Astrocyte of the hippocampus (primary cell): ENCODE measurements at places on chromosomes 7 and 10.

- DNase-seq, result no peak
These were observed 309.4 kb upstream of the ZNF32 start for GRCh38 chr10:43958071-43958432.

DNA sequence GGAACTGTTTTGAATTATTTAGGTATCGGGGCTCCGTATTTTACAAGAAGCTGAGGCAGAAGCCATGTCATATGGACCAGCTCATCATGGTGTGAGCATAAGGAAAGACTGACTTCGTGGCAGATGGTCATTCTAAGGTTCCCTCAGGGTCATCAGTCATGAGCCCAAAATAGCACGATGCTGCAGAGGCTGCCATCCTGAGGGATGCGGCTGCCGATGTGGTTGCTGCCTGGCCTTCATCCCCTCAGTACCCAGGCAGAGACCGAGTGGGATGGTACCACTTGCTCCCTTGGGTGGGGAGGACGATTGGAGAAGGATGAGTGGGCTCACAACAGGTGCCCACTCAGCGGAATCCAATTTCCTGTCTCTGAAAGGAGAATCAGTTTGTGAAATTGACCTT lies 490.3 kb downstream of the SDK1 start:
- no peak for DNase-seq

DNA sequence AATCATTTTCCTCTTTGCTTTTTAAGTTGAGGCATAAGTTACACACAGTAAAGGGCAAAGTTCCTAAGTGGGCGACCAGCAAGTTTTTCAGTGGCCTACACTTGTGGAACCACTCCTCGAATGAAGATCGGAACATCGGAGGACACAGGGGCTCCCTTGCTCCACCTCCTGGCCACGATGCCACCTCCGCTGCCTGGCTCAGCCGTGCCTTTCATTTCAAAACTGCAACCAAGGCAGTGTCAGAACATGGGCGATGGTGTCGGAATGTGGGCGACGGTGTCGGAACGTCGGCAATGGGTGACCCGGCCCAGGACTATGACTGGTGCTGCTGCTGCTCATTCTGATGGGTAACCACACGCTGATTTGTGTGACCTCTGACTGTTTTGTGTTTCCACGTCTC lies 9.6 kb upstream of the VIPR2 start:
- no peak for DNase-seq

GRCh38 chr10:101843032-101844021 lies at the start of gene KCNIP2:
Gene KCNIP2, minus strand, starts transcription at chr10:101843800. Its CDS starts 232 bp downstream, at chr10:101843568.
- peak; percentile 45 for DNase-seq

- DNase-seq, result peak; percentile 54
These were observed 95.7 kb downstream of the DNAJB6 start for GRCh38 chr7:157432541-157432956.

DNA sequence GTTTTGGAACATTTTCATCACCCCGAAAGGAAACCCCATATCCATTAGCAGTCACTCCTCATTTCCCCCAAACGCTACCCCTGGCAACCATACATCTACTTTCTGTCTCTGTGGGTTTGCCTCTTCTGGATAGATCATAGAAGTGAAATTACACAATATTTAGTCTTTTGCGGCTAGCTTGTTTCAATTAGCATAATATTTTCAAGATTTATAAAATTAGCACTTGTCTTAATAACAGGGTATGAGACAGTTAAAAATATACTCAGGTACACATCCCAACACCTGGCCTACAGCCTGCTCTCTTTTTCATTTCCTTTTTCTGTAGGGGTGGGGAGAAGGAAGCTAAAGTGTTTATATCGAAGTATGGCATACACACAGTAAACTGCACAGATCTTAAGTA lies 81.4 kb upstream of the LRGUK start:
- no peak for DNase-seq

GRCh38 chr10:74058071-74058470 lies 60.2 kb downstream of the VCL start:
- no peak for DNase-seq

DNA sequence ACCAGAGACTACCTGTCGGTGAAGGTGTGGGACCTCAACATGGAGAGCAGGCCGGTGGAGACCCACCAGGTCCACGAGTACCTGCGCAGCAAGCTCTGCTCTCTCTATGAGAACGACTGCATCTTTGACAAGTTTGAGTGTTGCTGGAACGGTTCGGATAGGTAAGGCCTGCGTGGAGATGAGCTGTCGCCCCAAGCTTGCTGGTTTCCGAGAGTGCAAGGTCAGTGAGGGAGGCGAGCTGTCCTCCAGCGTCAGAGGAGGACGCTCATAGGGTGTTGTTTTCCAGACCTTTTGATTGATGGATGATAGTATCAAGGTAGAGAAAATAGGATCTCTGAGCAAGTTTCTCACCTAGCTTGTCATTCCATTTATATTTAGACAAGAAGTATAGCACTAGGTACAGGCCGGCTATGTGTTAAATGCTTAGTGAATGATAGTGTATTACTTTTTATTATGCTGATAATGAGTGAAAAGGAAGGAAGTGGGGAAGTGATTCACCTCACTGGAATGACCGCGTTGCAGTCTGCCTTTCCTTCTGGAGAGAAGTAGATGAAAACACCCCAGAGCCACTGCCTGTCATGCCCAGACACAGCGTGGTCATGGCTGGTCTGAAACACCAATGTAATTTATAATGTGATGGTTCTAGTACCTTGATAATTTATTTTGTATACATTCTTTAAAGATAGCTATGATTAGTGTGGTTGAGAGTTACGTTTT lies 33.9 kb downstream of the BNIP3 start:
- peak; percentile 82 for DNase-seq

DNA sequence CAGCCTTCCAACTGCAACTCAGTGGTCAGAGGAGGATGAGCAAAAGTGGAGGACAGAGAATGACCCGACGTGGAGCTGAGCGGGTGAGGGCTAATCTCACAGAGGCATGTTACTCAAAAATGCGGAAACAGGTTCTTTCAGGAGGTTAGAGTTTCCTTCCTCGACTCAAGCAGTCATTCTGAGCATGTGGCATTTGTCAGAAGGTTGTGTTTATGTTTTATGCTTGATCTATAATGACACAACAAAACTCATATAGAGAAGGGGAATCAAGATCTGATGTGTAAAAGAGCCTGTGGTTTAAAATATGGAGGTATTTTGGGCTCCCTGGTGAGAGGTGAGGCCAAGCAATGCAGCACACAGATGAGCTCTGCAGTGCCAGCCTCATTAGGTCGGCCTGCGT lies 311.4 kb downstream of the ADARB2 start:
- no peak for DNase-seq

GRCh38 chr10:86311906-86312305 lies 54.7 kb downstream of the GRID1 start:
- no peak for DNase-seq

GRCh38 chr7:94472608-94473007 lies 37.0 kb upstream of the CASD1 start:
- DNase-seq, result no peak

DNA sequence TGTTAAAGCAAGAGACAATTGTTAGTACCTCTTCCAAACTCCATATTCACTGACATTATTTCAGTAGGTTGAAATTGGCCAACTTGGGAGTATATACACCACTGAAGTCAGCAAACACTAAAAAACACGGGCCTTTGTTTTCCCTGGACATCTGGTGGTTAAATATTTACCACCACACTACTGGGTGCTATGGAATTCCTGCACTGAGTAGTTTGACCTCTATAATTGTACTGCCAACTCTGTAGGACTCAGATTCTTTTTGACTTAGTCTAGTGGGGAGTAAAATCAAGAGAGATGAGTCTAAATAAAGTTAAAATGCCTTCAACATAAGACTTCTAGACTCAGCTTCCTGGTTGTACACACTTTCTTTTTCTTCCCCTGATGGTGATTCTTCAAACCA lies 41.3 kb upstream of the TES start:
- peak; percentile 45 for DNase-seq

DNA sequence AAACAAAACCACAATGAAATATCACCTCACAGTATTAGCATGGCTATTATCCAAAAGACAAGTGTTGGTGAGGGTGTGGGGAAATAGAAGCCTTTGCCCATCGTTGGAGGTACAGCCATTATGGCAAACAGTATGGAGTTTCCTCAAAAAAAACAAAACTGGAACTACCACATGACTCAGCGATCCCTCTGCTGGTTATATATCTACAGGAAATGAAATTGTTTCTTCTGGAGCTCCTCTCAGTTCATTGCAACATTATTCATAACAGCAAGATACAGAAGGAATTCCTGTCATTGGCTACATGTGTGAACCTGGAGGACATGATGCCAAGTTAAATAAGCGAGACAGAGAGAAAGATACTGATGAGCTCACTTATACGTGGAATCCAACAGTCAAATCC lies 2.4 kb upstream of the UBE3C start:
- DNase-seq, result peak; percentile 21

- no peak for DNase-seq
These were observed 54.0 kb downstream of the GSDME start for GRCh38 chr7:24703296-24703695.

- no peak for DNase-seq
These were observed 12.4 kb downstream of the PRKG1 start for GRCh38 chr10:51086710-51087109.

GRCh38 chr7:3760651-3761050 lies 459.6 kb downstream of the SDK1 start:
- no peak for DNase-seq

DNA sequence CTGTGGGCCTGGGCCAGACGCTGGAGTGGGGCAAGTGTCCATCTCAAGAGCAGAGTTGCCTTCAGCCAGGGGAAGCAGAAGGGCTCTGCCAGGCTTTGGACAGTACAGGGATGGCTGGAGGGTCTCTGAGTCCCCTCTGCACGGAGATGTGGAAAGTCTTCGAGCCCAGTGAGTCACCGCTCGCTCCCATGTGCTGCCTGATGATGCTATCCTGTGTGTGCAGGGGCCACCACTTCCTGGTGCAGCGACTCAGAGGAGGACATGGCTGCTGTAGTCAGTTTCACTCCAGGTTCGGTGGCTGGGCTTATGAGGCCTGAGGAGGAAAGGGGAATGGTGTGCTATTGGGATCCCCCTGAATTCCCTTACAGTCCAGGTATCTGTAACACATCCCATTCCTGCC lies 6.0 kb downstream of the ADCYAP1R1 start:
- no peak for DNase-seq

DNA sequence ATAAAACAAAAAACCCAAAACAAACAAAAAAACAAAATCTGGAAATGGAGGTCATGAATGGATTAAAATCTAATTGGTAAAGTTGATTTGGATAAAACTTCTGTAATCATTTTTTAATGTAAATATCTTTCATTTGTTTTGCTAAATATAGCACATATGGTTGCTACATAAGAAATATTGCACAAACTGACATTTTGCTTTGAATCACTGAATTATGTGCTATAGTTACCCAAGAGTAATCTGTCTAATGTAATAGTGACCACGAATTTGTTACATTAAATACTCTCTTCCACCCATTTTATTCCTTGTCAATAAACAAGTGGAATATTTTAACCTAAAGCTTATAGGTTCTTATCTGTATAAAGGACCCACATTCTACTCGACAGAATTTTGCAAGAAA lies 6.2 kb downstream of the CFAP58 start:
- no peak for DNase-seq

DNA sequence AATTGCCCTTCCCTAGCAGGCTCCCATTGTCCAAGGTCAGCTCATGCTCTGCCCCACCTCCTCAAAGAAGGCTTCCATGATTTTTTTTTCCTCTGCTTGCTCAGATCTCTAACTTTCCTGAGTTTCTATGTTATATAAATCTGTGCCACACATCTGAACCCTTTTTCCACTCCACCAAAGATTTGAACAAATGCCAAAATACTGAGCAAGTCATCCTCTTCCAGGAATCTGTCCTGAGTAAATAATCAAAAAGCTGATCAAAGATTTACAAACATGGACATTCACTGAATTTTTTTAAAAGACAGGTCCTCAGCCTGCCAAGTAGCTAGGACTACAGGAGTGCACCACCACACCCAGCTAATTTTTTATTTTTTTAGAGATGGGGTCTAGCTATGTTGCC lies 102.8 kb upstream of the ARID5B start:
- no peak for DNase-seq

GRCh38 chr7:45236666-45237065 lies 79.1 kb downstream of the RAMP3 start:
- DNase-seq, result no peak

GRCh38 chr7:127034186-127034806 lies 218.4 kb downstream of the GRM8 start:
- DNase-seq, result no peak

- no peak for DNase-seq
These were observed 235.2 kb upstream of the AKR1E2 start for GRCh38 chr10:4590807-4591206.

- DNase-seq, result no peak
These were observed 387.1 kb downstream of the INHBA start for GRCh38 chr7:41315764-41316163.

GRCh38 chr10:93062514-93063143 lies 2.0 kb downstream of the CYP26C1 start:
- peak; percentile 79 for DNase-seq

DNA sequence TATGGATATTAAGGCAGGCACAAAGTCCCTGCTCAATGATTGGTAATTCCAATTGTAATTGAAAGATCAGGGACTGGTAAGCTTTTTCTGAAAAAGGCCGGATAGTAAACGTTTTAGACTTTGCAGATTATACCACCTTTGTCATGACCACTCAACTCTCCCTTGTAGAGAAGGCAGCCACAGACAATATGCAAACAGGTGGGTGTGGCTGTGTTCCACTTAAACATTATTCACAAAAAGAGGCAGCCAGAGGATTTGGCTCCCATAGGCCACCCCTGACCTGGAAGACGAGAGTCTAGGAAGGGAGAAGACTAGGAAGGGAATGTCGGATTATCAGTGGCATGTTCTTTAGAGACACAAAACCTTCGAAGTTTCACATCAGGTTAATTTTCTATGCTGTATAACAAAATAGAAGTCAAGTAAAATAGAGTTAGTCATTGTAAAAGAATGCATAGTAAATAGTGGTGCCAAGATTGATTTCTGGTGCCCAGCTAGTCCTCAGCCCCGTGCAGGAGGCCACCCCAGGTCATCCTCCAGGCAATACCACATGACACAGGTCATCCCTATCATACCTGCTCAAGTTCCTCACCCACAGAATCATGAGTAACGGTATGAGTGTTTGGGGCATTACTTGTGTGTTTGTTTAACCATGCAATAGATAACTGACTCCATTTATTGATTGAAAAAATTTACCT lies 193.8 kb downstream of the PLPP4 start:
- peak; percentile 11 for DNase-seq

- DNase-seq, result no peak
These were observed 367.7 kb upstream of the NPVF start for GRCh38 chr7:25595996-25596395.

- no peak for DNase-seq
These were observed 9.4 kb upstream of the GATA3 start for GRCh38 chr10:8044908-8045725.

GRCh38 chr7:27782849-27783248 lies 42.9 kb downstream of the TAX1BP1 start:
- no peak for DNase-seq

- peak; percentile 35 for DNase-seq
These were observed 36.6 kb downstream of the POR start for GRCh38 chr7:75951506-75951905.

DNA sequence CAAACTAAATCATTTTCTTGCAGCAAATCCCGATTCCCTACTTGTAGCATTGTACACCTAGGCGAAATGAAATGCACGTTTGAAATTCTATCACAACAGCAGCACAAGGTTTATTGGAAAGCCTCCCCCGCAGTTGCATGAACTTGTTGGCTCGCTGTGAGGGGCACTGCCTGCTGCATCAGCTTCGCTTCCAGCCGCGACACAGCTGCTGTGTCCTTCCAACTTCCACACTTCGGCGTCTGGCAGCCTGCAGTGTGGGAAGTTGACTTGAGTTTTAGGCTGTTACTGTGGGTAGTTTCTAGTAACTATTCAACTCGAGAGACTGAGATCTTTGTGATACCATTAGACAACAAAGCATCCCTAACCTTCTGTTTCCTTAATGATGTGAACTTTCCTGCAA lies 315.8 kb upstream of the TPK1 start:
- DNase-seq, result no peak
